ENCODE measurements at places on chromosomes 1 and 21.

DNA sequence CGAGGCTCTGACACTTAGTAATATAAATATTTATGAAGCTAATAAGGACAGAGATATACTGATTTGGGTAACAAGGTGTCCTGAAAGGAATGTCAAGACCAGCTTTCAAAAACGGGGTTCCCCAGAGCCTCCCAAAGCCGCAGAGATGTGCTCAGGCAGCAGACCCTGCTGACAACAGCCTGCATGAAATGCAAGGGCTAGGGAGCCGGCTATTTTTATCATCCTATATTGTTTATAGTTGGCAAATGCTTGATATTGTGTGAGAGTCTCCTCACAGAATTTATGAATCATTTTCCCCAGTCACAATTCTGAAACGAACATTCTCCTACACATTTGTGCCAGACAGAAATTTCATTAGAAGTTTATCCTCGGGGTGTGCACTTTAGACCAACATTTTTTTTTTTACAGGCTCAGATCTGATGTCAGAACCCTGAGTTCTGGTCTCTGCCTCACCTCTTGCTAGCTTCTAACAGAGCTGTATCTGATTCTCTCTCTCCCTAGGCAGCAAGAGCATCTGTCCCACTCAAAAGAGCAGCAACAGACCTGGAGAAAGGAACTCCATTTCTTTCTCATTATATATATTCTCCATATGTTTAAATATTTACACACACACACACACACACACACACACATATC is 302.3 kb upstream of the PLD5 start:
- DNase-seq: no peak

DNA sequence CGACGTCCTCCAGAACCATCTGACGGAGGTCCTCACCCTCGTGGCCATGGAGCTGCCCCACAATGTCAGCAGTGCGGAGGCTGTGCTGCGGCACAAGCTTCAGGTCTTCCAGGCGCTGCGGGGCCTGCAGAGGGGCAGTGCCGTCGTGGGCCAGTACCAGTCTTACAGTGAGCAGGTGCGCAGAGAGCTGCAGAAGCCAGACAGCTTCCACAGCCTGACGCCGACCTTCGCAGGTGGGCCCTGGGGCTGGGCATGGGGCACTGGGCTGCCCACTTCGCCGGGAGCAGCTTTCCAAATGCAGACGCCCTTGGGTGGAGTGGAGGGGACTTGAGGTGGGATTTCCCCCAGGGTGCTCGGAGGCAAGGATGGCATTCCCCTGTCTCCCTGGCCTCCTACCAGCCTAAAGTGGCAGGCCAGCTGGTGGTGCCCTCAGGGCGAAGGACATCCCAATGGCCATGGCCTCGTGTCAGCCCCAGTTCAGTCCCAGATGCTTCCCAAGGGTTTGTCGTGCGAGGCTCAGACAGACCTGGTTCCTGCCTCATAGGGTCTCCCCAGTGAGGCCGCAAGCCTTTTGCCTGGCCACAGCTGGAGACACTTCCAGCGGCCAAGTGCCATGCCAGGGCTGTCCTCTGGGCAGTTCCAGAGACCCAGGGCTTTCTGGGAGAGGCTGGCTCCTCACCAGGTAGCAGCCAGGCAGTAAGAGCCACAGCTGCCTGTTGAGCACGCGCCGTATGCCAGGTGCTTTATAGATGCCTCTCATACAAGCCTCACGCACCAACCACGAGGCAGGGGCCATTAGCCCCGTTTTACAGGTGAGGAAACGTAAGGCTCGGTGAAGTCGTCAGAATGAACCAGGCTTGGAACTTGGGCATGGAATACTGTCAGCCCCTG is 27.8 kb downstream of the H6PD start:
- no peak for DNase-seq

DNA sequence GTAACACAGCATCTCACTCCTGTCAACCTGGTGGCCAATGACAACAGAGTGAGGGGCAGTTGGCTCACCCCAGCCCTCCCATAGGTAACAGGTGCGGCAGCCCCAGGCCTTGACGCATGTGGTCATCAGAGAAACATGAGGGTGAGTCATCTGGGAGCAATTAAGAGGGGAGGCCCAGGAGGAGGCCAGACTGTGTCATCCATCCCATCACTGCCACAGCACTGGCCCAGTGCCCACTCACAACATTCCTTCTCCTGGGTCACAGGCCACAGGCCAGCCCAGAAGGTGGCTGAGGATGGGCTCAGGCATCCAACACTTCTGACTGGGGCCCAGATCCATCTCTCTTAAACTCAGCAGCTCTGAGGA is 17.1 kb downstream of the TEX35 start:
- peak; percentile 8 for DNase-seq

DNA sequence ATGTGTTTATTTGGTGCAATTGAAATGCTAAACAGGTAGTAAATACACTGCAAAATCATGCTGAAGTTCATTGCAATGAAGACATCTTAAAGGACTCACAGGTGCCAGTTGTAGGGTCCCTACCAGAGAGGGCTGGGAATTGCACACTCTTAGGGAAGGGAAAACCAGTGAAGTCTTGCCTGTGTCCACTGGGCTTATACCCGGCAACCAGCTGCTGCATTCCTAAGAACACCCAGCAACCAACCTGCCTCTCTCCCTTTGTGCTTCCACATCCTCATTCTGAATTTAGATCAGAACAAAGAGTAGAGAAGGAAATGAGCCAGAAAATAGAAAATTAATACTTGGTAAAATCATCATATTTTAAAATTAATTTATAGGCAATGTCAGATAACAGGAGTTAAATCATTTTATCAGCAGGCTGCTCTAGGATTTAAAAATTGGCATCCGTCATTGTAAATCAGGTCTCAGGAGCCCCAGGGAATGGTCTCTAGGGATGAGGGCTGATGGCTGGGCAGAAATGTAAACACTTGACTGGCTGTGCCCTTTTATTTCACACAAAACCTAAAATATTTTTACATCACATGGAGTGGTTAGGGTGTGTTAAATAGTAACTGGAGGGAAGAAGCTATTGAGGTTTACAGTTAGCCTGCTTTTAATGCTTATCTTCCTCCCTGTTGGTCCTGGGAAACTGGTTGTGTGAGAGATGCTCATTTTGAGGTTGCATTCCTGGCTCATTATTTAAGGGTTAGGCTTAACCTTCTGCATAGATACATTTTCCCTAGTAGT is 31.3 kb downstream of the PTGFRN start:
- DNase-seq: no peak

GRCh38 chr1:169568497-169568896 is 17.8 kb downstream of the F5 start:
- DNase-seq: no peak

- peak; percentile 8 for DNase-seq
Observed at GRCh38 chr1:208595745-208596144, 351.6 kb upstream of the PLXNA2 start.

DNA sequence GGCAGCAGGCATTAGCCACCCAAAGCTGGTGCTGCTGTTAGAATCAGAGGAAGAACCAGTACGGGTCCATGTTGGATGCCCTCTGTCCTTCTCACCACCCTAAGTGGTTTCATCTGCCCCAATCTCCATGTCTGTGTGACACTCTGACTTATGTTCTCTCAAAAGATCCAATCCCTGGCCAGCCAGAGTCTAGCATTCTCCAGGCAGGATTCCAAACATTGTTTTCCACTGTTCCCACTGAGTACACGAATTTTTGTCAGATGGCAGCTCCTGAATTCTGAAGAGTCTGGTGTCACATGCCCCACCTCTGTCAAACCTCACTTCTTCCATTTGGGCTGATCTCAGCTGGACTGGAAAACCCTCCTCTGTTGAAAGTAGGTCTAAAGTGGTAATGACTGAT is 166.0 kb downstream of the DISC1 start:
- DNase-seq: no peak

DNA sequence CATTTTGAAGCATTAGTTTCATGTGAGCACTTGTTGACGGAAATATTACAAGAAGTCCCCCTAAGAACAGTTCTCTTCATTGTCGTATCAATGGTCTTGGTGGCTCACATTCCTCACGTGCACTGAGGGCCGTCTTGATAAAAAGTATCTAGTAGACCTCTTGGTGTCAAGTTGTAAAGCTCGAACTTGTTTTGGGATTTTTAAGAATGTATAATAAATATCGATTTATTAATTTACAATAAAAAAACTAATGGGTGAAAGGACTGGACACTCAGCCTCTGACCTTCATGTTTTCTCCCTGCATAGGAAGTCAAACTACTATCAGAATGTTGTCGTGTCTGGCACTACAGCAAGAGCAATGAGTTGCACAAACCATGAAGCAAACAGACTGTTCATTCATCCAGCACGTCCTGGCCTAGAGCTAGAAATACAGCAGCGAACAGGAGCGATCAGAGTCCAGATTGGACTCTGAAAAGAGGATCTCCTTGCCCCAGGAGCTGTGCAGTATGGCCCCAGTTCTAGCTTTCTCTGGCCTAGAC is 319.2 kb downstream of the SMYD3 start:
- no peak for DNase-seq
